ENCODE measurements at places on chromosomes 16 and 17.

- no peak for DNase-seq
Measured at GRCh38 chr17:57420734-57421717, 164.7 kb downstream of the MSI2 start.

DNA sequence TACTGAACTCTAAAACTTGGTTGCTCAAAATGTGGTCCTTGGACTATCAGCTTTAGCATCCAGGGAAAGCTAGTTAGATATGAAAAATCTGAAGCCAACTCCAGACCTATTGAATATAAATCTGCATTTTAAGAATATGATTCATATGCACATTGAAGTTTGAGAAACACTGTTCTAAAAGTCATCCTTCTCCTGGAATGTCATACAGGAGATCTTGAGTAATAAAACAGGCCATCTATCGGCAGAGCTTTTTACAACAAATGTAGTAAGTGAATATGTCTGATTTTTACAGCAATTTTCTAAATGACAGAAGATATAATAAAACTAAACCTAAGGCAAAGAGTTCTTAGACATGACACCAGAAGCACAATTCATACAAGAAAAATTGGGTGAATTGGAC lies 140.4 kb downstream of the PMP22 start:
- no peak for DNase-seq

DNA sequence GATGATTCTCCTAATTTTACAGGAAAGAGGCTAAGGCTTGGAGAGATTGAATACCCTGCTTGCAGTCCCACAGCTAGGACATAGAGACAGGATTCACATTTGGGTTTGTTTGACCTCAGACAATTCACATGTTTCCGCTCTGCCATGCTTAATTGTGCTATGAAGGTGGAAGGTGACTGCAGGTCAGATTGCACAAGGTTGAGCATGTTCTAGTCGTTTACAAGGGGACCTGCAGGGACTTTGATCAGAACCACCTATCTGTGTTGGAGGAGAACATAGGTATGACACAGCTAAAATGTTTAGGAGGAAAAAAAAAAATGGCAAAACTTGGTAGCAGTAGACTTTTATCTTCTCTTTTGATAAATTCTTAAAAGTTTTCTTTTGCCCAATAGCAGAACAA lies 4.9 kb upstream of the ANKFN1 start:
- no peak for DNase-seq

GRCh38 chr17:67575325-67575724 lies 142.4 kb upstream of the NOL11 start:
- DNase-seq, result no peak

DNA sequence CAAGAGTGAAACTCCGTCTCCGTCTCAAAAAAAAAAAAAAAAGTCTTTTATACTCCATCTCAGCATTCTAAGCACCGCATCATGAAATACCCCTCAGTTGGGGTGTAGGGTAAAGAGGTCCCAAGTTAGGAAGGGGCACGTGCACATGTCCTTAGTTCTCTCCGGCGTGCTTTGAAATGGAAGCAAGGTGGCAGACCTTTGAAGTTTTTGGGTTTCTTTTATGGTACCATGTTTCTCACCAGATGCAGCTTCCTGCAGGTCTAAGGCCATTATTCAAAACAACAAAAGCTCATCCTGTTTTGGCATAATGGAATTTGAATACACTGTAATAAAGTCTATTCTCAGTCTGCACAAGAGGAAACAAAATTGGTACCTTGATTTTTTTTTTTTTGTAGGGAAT lies 9.6 kb downstream of the EMC8 start:
- no peak for DNase-seq

- DNase-seq, result peak; percentile 61
Measured at GRCh38 chr16:68668266-68668665, 23.2 kb downstream of the CDH3 start.

DNA sequence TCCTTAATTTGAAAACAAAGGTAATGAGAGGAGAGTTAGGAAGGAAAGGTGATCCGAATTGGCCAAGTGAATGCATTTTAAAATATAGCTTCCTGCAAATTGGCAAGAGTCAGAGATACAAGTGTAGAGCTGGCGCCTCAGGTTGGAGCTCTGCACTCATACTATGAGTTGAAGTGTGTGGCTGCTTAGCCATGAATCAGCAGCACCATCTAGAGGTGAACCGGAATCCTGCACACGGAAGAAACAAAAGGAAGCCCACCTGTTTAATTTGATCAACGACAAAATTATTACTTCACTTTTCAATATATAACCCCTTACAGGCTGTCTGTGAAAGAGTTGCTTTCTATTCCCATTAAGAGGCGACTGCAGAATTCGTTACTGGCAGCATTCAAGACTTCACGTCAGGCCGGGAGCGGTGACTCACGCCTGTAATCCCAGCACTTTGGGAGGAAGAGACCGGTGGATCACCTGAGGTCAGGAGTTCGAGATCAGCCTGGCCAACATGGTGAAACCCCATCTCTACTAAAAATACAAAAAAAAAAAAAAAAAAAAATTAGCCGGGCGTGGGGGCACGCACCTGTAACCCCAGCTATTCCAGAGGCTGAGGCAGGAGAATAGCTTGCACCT lies 1253.7 kb upstream of the CDH8 start:
- peak; percentile 20 for DNase-seq

DNA sequence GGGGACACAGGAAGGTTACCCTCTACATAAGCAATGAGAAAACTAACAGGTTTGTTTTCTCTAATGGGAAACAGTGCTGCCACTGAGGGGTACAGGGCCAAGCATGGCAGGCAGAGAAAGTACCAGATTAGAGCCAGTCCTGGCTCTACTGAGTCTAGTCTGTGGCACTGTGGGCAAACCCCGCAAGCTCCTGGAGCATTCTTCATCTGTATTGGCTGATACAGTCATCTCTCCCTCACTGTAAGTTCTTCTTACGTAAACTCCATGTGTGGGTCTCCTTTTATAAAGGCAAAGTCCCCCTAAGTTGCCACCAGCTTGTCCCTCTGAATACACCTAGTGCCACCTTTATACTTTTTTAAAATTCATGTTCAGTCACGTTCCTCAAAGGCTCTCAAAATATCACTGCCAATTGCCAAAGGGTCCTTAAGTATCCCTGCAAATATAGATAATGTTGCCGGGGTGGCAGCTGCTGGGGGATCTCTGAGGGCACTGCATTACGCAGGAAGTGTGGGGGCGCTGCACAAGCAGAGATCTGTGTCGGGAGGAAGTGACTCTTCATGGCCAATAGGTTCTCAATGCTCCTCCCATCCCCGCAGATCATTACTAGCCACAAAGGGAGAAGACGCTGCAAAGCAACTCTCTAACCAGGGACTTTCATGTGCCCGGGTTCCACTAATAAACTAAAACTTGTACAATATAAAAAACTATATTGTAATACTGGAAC lies 18.8 kb downstream of the XPO6 start:
- no peak for DNase-seq

DNA sequence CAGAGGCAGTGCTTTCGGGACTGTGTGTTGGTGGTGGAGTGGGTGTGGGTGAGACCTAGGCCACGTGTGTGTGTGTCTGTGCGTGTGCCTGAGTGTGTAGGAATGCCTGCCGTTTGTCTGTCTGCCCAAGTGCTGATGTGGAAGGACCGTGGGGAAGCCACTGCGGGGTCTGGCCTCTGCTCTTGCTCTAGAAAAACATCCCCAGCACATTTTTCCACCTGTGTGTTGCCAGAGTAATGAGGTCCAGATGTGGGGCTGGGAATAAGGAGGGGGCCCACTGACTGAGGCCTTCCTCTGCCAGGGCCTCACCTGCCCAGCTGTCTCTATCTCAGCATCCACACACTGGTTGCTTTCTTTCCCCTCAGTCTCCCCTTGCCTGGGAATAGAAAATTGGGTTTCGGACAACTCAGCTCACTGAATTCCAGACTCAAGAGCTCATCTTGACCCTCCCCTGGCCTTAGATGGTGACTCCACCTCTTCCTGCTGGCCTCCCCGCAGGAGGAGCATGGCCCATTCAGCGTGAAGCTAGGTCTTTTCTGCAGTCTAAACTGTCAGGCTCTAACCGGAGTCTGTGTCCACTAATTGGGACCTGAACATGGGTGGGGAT lies 7.6 kb downstream of the SGCA start:
- peak; percentile 84 for DNase-seq

DNA sequence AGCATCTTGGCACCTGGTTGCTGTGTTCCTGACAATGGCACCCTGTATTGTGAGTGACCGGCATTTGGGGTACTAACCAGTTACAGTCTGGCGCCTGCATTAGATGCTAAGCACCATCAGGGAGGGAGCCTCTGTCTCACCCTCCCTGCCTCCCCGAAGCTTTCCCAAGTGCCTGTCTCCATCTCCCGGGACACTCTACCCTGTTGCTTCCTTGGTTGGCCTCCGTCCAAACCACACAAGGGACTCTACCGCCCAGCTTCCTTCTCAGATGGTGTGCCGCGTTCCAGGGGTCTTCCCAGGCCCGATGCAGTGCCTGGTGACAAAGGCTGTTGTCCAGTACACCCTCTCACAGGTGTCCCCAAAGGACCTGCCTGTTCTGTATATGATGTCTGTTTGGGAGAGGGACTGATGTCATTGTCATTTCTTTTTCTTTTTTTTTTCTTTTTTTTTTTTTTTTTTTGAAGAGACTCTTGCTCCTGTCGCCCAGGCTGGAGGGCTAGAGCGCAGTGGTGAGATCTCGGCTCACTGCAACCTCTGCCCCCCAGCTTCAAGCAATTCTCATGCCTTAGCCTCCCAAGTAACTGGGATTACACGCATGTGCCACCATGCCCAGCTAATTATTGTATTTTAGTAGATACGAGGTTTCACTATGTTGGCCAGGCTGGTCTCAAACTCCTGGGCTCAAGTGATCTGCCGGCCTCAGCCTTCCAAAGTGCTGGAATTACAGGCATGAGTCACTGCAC lies 6.7 kb downstream of the SNN start:
- DNase-seq, result no peak

DNA sequence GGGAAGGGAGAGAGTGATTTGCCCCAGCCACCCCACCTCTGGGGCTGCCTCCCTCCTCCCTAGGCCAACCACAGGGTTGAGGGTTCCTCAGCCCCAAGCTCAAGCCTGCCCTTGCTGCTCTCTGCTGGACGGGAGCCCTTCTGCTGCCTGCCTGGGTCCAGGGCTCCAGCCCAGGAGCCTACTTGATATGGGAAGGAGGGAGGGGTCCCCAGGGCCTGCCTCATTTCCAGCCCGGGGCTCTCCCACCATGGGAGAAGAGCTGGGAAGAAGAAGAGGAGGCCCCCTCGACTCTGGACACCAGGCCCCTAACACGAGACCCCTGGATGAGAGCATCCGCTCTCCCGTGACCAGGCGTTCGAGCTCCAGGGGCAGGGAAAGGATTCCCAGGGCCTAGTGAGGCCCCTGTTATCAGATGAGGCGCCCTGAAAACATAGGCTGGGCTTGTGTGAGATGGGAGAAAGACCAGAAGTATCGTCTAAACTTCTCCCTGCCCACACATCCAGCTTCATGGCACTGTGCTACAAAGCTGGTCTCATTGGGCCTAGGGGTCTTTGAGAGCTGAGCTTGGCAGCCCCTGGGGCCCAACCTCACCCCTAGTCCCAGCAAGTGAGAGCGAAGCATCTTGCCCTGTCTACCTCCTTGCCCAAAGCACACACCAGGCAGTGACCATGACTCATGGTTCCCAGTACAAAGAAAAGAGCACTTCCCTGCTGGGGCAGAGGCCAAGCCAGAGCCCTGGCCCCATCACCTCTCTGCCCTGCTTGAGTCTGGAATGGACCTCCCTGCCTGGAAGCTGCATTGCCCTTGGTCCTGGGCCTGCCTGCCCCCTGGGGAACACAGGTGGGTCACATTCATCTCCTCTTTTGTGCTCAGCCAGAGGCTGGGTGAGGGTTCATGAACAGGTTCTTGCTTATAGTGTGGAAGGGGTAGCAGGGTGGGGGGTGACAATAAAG lies 987 bp downstream of the SLC16A5 start:
- DNase-seq, result peak; percentile 49

DNA sequence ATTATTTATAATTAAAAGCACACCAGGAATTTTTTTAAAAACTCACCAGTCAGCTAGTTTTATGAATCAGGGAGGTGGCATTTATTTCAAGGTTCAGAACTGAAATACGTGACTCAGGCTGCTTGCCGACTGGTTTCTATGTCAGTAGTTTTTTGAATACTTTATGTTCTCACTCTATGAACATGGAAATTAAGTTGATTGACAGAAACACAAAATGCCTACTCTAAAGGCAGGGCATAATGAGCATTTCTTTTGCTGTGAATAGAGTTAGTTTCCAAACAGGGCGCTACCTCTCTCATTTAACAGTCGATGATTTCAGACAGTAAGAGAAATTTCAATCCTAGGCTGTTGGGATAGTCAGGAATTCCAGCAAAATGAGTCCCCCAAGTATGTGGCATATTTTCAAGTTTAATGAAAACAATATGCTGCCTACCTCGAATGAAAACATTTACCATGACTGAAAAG lies 6.7 kb downstream of the HS3ST3B1 start:
- no peak for DNase-seq
